ENCODE measurements at places on chromosomes 5 and 9. TPM values are rescaled to one million over a fixed set of nuclear protein-coding genes. Genes with fewer than 3 reads are reported as not detected.

The OR1Q1 gene
- not detected for total RNA-seq

The OTP gene
- total RNA-seq, result 0.03 TPM

The PPP3R2 gene
- not detected for total RNA-seq

The IFNK gene
- total RNA-seq, result not detected

The KIF12 gene
- 2.8 TPM for total RNA-seq

The PCDHAC2 gene
- total RNA-seq, result 2.9 TPM

The PCDHB6 gene
- total RNA-seq, result 1.1 TPM

The RFESD gene
- 2.4 TPM for total RNA-seq

The SYK gene
- total RNA-seq, result 0.09 TPM

The GDNF gene
- 0.05 TPM for total RNA-seq

The HK3 gene
- total RNA-seq, result 0.03 TPM

The MOCS2 gene
- 31.5 TPM for total RNA-seq

The TNFSF8 gene
- not detected for total RNA-seq

The LCN1 gene
- total RNA-seq, result not detected

The GRM6 gene
- total RNA-seq, result not detected

The NPR2 gene
- 7.4 TPM for total RNA-seq

The GHR gene
- not detected for total RNA-seq

The FBLL1 gene
- not detected for total RNA-seq

The FNIP1 gene
- total RNA-seq, result 9.8 TPM

The PCDHB14 gene
- 0.07 TPM for total RNA-seq

The DAB2 gene
- 9.0 TPM for total RNA-seq

The CD274 gene
- 1.6 TPM for total RNA-seq

The FAM151B gene
- 1.8 TPM for total RNA-seq

The RASGRF2 gene
- 2.1 TPM for total RNA-seq

The FBP2 gene
- total RNA-seq, result not detected

The KCNV2 gene
- not detected for total RNA-seq

The GGTA1 gene
- not detected for total RNA-seq

The BARHL1 gene
- not detected for total RNA-seq

The FCN1 gene
- total RNA-seq, result not detected

The MCC gene
- total RNA-seq, result 0.39 TPM
